ENCODE measurements at places on chromosomes 2 and 18.
A peak's percentile ranks its signal among the peaks of the same experiment; 100 is the strongest.

- no peak overlapping the region for H3K27ac ChIP-seq
- peaks cover 1% of the 10 kb centered on the region for H3K27me3 ChIP-seq
- no peak for DNase-seq
- no peaks in the 10 kb centered on the region for H3K36me3 ChIP-seq
- H3K4me3 ChIP-seq = no peak overlapping the region
- H3K4me1 ChIP-seq = no peaks in the 10 kb centered on the region
Measured at GRCh38 chr2:28586867-28587266, 91.0 kb downstream of the PLB1 start.

GRCh38 chr2:203820969-203821368, 46.6 kb upstream of the CTLA4 start:
- DNase-seq = no peak

- peaks cover 10% of the 10 kb centered on the region for H3K36me3 ChIP-seq
- H3K27me3 ChIP-seq = no peaks in the 10 kb centered on the region
- no peak for DNase-seq
- no peak overlapping the region for H3K4me3 ChIP-seq
Measured at GRCh38 chr2:24843330-24843860, 50.2 kb downstream of the CENPO start.

DNA sequence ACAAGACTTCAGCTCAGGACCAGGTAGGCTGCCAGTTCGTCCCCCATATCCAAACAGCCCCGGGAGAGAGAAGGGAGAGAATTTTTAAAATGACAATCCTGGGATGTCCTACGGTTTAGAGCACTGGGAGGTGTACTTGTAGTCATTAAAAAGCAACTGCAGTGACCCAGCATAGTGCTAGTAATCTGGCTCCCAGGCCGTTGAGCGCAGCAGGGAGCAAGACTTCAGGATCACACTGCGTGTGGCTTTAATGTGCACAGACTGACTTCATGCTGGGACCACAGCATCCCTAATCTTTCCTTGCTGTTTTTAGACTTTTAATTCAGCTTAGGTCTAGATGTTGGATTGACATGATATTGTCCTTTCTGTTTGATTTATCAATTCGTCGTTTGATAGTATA, 219.3 kb upstream of the FOSL2 start:
- peaks cover 21% of the 10 kb centered on the region for H3K36me3 ChIP-seq
- peaks cover 19% of the 10 kb centered on the region for H3K4me1 ChIP-seq
- H3K27me3 ChIP-seq = no peaks in the 10 kb centered on the region
- no peak overlapping the region for H3K4me3 ChIP-seq

DNA sequence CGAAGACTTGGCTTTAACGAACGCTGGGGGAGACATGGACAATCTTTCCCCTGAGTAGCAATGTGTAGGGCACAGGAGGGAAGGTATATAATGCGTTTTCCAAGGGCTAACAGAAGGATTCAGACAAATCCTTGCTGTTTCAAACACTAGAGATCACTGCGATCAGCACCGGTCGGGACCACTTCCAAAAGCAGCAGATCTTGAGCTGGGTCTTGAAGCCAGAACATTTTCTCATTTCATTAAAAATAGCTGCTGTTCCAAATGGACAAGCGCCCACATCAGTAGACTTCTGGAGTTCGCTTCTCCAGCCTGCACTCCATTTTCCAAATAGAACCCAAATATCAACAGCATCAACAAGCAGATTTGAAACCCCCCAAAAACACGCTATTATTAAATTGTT, 65.1 kb upstream of the MAPRE2 start:
- peaks cover 60% of the 10 kb centered on the region for H3K27me3 ChIP-seq
- peak overlapping the region; percentile 22 for H3K27ac ChIP-seq
- peaks cover 27% of the 10 kb centered on the region for H3K4me1 ChIP-seq
- H3K36me3 ChIP-seq = no peaks in the 10 kb centered on the region
